Ovary (tissue), 10 donors: ENCODE measurements at places on chromosomes 16 and 17.

DNA sequence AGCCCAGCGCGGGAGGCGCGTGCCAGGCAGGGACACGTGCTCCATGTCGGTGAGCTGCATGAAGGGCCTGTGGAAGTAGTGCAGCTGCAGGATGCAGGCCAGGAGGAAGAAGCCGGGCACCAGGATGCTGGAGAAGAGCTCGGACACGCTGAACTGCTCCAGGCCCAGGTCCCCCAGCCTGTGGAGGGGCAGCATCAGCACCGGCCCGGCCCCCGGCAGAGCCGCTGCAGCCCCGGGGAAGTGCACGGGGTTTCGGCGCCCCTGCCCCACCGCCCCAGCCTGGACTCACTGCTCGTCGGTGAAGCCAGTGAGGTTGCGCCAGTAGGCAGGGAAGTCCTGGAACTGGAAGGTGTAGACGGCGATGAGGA lies 28.0 kb downstream of the CTU2 start:
- no peak for DNase-seq

DNA sequence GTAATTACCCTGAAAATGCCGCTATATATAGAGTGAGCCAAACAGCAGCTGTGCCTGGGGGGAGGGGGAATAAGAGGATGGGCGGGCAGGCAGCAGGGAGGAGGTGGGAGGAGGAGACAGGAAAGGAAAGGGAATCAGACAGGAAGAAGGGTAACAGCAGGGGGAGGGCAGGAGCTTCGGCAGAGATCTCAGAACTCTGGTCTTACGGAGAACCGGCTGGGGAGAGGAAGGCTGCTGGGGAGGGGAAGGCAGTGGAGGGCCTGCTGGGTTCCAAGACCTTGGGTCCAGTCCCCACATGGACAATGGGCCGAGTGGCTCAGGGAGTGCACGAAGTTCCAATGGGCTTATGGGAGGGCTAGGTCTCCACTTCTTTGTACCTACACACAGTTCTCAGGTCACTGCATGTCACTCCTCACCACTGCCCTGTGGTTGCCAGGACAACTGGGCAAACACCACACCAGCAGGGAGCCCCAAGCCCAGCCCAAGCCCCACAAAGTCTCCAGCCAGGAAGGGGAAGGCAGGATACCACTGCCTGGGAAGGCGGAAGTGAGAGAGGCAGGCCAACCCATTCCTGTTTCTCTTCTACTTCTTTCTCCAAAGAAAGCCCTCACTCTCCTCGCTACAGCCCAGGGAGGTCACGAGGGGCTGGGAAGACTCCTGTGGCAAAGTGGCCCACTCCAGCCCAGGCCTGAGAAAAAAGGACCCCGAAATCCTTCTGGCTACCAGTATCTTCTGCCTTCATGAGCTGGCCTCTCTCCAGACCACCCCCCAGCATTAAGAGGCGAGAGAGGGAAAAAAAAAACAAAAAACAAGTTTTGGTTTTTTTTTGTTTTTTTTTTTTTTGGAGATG lies 25.3 kb downstream of the G6PC3 start:
- DNase-seq: peak; percentile 79

DNA sequence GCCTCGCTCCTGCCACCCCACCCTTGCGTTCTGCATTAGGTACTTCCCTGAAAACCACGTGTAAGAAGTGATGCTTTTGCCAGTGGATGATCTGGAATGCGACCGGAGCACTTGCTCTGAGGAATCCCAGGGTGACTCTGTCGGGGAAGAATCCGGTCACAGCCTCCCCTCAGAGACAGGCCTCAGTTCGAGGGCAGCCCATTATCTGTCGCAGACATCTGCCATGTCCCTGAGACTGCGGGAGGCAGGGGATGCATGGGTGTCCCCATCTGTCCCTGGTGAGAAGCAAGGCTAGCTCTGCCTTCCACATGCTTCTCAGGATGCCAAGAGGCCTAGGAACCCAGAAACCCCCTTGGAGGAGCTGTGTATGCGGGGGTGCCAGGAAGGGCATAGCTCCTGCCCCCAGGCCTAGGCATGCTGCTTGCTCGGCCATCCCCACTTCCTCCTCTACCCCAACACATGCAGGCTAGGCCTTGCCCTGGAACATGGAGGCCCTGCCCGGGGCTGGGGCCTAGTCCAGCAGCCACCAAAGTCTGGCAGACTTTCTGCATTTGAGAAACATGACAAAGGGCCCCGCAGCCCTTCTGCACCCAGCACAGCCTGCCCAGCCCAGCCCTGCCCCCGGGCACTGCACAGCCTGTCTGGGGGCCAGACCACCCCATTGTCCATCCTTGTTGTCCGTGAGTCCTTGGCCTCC lies 20.5 kb downstream of the MNT start:
- no peak for DNase-seq

- DNase-seq: no peak
These were observed 7.2 kb downstream of the KRT38 start for GRCh38 chr17:41433586-41433985.

GRCh38 chr16:80167657-80168390 lies 373.0 kb upstream of the DYNLRB2 start:
- DNase-seq: no peak

DNA sequence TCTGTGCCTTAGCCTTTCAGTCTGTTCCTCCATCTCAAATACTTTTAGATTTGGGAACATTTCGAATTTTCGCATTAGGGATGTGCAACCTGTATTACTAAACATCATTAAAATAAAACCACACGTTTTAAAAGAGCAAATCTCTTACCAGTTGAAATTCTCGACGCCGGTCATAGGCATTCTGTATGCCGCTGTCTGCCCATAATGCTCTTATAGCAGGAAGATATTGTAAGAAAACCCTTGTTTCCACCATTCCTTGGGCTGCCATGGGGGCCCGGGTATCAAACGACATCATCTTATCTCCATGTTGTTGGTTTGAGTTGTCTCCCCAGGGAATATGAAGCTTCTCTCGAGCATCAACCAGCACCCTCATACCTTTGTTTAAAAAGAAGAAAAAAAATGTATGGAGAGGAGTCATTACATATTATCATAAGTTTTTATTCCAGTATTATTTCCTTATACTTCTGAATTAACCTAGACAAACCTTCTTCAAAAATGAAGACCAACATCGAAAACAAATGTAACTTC lies 3.1 kb downstream of the GNA13 start:
- no peak for DNase-seq

DNA sequence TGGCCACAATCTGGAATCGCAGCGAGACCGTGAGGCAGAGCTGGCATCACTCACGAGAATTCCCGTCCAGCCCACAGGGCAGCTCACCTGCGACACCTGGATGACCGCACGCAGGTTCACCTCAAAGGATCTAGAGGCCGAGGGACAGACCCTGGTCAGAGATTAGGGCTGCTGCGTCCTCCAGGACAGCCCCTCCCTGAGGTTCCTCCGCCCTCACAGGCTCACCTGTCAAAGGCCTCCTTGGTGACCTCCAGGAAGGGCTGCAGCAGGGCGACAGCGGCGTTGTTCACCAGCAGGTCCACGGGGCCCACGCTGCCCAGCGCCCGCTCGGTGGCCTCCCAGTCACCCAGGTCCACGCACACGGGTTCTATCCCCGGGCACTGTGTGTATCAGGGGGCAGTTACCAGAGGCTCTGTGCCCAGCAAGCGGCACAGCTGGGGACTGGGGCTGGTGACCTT lies 834 bp downstream of the DCXR start:
- DNase-seq: peak; percentile 61

DNA sequence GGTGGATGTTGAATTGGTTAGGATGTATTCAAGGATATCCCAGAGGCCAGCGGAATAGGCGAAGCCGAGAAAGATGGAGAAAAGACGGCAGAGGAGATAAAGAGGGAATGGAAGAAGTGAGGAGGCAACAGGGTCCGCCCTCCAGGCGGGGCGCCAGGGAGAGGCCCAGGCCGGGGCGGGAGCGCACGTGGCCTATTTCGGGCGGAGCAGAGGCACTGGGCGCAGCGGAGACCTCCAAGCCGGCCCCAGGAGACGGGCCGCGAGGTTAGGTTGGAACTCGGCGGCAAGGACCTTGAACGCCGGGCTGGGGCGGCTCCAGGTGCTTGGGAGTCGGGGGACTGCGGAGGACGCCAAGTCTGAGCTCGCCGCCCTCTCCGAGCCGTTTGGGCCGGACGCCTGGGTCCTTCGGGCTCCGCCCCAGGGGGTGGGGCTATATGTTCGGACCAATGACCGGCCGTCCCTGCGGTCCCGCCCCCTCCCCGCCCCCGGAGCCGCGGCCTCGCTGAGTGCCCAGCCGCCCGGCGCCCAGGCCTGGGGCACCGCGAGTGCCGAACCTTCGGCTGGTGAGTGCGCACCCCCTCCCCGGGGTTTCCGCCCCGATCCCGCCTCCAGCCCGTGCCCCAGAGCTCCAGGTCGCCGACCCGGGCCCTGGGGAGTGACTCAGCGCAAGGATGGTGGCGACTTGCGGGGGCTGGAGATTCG lies at the start of gene ZNF771:
TSS of gene ZNF771 (plus strand) at position 505 of the 702 bp plus-strand sequence. CDS start 448 bp downstream, outside the sequence.
- peak; percentile 95 for DNase-seq
